ENCODE measurements at places on chromosomes 16 and 17.

- DNase-seq, result no peak
These were observed 125.3 kb downstream of the RBFOX3 start for GRCh38 chr17:79485419-79485985.

DNA sequence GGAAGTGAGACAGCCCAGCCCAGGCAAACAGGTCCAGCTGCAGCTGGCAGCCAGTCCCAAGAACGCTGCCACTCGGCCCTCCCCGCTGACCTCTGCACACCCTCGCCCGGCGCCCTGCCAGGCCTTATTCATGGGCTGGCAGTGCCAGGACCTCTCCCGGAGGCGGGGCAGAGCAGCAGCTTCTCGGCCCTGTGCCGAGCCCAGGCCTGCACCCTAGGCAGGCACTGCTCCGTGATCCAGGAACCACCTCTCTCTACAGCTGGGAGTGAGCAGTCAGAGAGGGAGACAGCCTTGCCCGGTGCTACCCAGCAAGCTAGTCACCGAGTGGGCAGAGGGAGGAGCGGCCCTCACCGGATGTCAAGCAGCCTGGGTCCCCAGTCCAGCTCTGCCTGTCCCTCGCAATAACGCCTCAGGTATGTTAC, 79.9 kb upstream of the CBX4 start:
- peak; percentile 88 for DNase-seq

GRCh38 chr17:42598905-42599304, 10.3 kb downstream of the RETREG3 start:
- peak; percentile 23 for DNase-seq

DNA sequence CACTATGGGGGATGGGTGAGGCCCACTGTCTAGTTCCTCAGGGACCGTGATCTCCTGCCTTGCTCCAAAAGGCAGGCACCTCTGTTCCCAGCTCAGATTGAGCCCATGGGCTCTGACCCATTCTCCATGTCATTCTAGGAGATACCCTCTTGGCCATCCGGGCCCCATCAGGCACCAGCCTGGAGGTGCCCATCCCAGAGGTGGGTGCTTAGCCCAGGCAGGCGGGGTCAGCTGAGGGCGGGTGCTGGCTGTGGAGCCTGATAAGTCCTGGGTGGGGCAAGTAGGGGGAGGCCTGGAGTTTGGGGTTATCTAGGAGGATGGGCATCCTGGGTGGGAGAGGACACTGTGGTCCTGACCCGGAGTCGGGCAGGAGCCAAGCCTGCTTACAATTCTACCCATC, 2.3 kb downstream of the E2F4 start:
- no peak for DNase-seq

- DNase-seq, result no peak
These were observed 8.2 kb upstream of the CDYL2 start for GRCh38 chr16:80812593-80812992.

- DNase-seq, result peak; percentile 86
These were observed 982 bp upstream of the NEURL4 start for GRCh38 chr17:7329997-7330637.

- DNase-seq, result peak; percentile 80
These were observed 5.5 kb upstream of the RHBDF2 start for GRCh38 chr17:76506408-76507345.

DNA sequence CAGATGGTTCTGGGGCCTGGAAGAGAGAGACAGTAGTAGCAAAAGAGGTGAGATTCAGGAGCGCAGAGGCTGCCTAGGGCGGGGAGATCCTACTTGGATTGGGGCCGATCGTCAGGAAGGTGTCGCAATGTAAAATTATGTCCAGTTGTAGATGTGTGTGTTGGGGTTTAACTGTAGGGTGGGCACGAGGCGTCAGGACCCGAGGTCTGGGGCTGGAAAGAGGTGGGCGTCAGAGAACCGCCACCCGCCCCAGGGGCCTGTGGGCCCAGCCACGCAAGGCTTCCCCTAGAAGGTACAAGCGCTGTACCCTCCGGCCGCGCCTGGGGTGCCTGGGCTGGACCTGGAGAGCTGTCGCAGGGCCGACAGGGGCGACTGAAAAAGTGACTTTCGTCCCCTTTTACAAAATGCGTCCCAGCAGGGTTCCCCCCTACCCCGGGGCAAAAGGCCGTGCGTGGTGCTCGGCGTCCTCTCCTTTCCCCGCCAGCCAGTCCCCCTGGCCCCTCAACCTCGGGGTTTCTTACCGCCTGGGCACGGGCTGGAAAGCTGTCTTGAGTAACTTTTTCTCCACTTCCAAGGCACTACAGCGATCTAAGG, 2.8 kb downstream of the IRX3 start:
- no peak for DNase-seq

GRCh38 chr16:2009164-2009711, 383 bp downstream of the ZNF598 start:
- peak; percentile 33 for DNase-seq

GRCh38 chr17:40108970-40109824, 8.8 kb upstream of the NR1D1 start:
- DNase-seq, result no peak

- peak; percentile 42 for DNase-seq
These were observed 58.3 kb downstream of the SPACA3 start for GRCh38 chr17:33049781-33050414.

- DNase-seq, result no peak
These were observed 1.2 kb downstream of the HOXB1 start for GRCh38 chr17:48529683-48530009.

GRCh38 chr17:55536205-55536604, 25.0 kb upstream of the SMIM36 start:
- DNase-seq, result no peak

GRCh38 chr16:17379121-17379571, 91.6 kb downstream of the XYLT1 start:
- peak; percentile 50 for DNase-seq

- no peak for DNase-seq
These were observed 62.0 kb upstream of the NUDT7 start for GRCh38 chr16:77660311-77660710.

DNA sequence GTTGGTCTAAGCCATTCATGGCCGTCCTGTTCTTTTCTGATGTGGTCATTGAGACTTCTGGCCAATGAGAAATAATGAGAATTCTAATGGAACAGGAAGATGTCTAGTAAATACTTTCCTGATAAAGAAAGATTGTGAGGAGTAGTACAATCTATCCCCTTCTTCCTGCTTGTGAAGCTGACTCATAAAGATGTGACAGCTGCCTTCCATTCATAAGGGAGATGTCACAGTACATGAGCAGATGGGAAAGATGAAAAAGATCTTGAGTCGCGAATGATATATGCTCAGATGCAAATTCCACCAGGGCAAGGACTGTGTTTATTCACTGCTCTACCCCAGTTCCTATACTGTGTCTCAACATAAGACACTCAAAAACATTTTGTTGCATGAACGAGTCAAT, 111.7 kb upstream of the FOXF1 start:
- no peak for DNase-seq

GRCh38 chr17:49638818-49639217, 39.1 kb downstream of the SPOP start:
- no peak for DNase-seq

GRCh38 chr17:42618442-42619150, 9.1 kb downstream of the TUBG1 start:
- DNase-seq, result peak; percentile 69

DNA sequence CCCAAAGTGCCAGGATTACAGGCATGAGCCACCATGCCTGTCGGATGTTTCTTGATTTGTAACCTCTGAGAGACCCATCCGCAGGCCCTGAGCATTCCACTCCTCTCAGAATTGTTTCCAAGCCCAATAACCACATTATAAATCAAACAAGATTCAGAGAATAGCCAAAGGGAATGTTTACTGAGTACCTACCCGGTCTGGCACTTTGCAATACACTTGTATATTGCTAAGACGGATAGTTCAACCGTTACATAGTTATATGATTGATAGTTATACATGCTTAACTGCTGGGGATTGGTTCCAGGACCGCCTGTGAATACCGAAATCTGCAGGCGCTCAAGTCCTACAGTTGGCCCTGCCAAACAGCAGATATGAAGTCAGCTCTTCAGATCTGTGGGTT, 3.0 kb upstream of the KAT8 start:
- DNase-seq, result no peak

DNA sequence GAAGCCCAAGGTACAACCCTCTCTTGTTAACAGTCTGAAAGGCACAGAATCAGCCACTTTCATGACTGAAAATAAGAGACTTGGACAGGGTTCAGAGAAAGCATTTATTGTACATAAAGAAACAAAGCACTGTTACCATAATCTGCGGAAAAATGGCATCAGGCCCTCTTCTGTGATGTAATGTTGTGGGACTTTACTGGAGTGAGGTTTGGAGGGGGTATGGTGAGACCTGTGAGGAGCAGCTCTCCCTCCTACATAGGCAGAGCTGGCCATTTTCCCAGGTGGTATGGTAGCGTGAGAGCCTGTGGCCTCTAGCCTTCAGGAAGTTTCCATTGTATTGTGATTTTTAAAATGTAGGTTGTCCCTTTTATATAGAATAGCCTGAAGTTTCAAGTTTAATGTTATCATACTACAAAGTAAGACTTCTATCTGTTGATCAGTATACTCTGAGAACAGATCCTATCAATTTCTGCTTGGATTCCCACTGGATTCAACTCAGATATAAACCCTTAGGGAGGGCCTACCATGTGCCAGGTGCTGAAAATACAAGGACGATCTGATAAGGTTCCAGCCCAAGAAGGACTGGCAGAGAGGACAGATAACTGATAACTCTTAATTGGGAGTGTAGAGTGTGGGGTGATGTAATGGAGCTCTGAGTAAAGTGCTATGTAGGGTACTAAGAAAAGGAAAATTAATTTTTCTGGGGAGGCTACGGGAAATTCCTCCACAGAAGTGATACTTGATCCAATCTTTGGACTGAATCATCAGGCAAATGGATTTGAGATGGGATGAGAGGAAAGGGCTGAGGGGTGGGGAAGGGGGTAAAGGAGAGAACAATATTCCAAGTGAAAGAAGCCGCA, 4.1 kb upstream of the YPEL2 start:
- no peak for DNase-seq

- no peak for DNase-seq
These were observed 27.5 kb downstream of the TEKT5 start for GRCh38 chr16:10667239-10667638.

DNA sequence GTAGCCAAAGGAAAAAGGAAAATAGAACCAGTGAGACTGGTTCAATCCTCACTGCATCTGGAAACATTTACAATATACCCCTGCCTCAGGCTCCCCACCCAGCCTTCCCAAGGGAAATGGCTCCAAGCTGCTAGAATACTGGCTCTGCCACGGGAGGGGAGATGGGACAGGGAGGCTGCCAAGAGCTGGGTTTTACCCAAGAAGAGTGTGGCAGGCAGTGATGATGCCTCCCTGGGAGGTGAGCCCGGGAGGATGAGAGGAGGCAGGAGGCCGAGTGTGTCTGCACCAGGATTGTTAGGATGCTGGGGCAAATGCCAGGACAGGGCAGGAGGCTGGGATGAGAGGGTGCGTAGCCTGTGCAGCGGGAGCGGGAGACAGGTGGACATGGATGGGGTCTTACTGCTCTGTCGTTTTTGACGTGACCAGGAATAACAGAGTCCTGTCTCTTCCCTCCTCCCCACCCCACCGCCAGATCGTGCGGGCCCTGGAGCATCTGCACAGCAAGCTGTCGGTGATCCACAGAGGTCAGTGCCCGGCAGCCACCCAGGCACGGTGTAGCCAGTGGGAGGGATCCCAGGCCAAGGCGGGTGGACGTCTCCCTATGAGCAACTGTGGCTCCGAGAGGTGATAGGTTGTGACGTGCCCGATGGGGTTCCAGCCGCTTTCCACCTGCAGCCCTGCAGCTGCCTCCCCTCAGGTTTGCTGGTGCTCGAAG, 18.4 kb downstream of the MAP2K3 start:
- DNase-seq, result peak; percentile 24

DNA sequence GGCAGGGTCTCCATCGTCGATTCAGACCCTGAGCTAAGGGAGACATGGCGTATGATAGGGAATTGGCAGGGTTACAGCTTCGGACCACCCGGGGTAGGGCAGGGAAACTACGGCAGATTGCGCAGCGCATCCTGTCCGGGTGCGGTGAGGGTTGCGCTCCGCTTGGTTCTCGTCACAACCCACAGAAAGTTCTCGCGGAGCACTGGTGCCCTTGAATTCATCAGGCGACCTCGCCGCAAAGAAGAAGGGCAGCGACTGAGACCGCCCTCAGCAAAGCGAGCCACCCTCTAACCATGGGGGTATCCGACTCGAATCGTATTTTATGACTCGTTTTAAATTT, 1.2 kb downstream of the HS3ST3B1 start:
- DNase-seq, result peak; percentile 31

GRCh38 chr17:10071141-10071540, 127.3 kb downstream of the GAS7 start:
- DNase-seq, result no peak

GRCh38 chr16:64823481-64824075, 298.3 kb downstream of the CDH11 start:
- no peak for DNase-seq

- DNase-seq, result no peak
These were observed 45.1 kb downstream of the TNFRSF13B start for GRCh38 chr17:16926571-16927451.

All from heart left ventricle (tissue), 16 donors.